ENCODE measurements at places on chromosomes 1 and 21. TPM values are rescaled to one million over a fixed set of nuclear protein-coding genes. Genes with fewer than 3 reads are reported as not detected.

C8B gene
- not detected for total RNA-seq

LCE3D gene
- total RNA-seq: not detected

AADACL4 gene
- total RNA-seq: 0.82 TPM

TCHH gene
- 0.06 TPM for total RNA-seq

FMO1 gene
- 75.4 TPM for total RNA-seq

MROH9 gene
- not detected for total RNA-seq

LYST gene
- total RNA-seq: 28.4 TPM

PLA2G2D gene
- total RNA-seq: not detected

DNASE2B gene
- not detected for total RNA-seq

KRTAP13-2 gene
- not detected for total RNA-seq

RCAN1 gene
- total RNA-seq: 26.4 TPM

KRTAP19-3 gene
- not detected for total RNA-seq

LGR6 gene
- 1.6 TPM for total RNA-seq

SERTAD4 gene
- total RNA-seq: 2.3 TPM

CSDE1 gene
- 325 TPM for total RNA-seq

Data from metanephros (tissue), 2 donors.